ENCODE measurements at places on chromosomes 2 and 18.

DNA sequence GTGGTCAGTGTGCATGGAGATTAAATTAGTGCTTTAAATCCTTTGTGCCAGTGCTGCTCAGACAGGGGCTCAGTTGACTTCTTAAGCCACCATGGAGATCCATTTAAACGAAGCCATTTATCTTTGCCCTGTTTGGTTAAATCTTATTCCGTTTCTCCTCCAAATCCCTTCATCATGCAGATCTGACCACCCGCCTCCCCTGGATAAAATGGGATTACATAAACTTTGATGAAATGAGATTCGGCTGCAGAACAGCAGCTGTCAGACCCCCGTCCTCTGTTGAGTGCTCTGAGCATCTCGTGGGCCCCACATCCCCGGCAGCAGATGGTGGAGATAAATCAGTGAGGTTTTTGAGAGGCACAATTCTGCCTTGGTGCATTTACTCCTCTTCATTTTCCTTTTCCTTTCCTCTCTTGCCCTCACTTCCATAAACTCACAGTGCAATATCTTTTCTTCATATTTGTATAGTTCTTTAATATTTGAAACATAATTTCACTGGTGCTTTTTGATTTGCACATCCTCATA is 84.4 kb upstream of the TWIST2 start:
- no peak for DNase-seq

- DNase-seq, result no peak
These were observed 55.3 kb upstream of the SULT1C3 start for GRCh38 chr2:108184419-108184818.

GRCh38 chr2:25825238-25825637 is 53.0 kb downstream of the ASXL2 start:
- no peak for DNase-seq

DNA sequence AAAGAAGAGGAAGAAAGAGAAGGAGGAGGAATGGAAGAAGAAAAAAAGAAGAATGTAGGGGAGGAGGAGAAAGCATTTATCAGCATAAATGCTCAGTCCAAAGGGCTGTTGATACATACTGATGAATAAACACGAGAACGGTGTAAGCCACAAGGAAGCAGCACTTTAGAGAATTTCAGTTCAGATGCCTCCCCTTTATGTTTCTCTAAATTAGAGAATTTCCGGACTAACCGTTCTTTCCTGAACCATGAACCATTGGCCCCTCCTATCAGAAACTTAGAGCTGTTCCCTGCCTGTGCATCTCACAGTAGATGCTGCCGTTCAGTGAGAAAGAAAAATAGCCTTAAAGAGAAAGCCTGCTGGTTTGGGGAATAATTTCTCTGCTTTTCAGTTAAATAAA is 49.2 kb upstream of the TUBA3D start:
- no peak for DNase-seq

DNA sequence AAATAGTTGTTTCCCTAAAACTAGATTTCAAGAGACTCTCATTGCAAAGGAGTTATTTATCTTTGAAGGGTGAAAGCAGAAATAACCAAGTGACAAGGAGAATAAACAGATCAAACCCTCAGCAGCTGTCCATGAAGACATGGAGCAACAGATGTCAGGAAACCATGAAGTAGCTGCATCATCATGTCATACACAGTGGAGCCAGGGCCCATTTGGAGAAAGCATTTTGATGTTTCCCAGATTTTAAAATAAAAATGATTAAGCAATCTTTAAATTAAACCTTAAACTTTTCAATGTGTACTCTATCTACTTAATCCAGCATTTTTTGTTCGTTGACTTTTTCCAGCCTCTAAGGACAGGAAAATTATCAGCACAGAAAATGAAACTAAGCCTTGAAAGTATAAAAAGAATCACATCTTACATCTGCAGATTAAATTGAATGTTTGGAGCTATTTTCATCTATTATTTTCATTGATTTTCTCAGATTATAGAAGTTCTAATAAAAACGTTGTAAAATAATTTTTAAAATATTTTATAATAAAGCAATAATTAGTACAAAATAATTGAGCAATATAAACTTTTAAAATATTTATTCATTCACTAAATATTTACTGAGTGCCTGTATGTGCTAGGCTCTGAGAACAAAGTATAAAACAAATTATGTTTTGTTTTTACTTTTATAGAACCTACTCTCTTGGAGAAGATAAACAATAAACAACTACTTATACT is 860.1 kb downstream of the BCL11A start:
- DNase-seq, result no peak

DNA sequence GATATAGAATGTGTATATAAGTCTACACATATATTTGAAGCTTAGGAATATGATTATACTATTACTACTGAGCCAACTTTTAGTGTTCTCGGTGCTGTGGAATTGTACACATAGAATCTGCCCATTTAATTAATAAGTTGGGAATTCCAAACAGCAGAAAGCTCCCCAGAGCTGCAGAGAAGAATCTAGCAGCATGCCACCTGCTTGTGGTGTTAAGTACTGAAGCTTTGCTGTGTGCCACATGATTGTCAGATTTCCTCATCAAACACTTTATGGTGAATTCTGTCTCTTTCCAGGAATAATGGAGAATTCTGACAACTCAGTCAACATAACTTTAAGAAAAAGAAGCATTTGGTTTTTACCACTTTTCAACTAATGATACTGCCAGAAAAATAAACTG is 117.8 kb downstream of the WDSUB1 start:
- no peak for DNase-seq

Data from fibroblast of skin of left biceps (primary cell).